CD4-positive, alpha-beta T cell (primary cell): ENCODE measurements at places on chromosomes 1 and 21.
A peak's percentile ranks its signal among the peaks of the same experiment; 100 is the strongest.

- DNase-seq: no peak
These were observed 291.1 kb downstream of the USP25 start for GRCh38 chr21:16020878-16021277.

- no peak for DNase-seq
These were observed at the start of gene MTMR11 for GRCh38 chr1:149936170-149936991. TSS of gene MTMR11 (minus strand) at chr1:149936879. CDS start at chr1:149936647, 232 bp downstream.

- DNase-seq: no peak
These were observed 5.0 kb upstream of the CLCA4 start for GRCh38 chr1:86541859-86542258.

DNA sequence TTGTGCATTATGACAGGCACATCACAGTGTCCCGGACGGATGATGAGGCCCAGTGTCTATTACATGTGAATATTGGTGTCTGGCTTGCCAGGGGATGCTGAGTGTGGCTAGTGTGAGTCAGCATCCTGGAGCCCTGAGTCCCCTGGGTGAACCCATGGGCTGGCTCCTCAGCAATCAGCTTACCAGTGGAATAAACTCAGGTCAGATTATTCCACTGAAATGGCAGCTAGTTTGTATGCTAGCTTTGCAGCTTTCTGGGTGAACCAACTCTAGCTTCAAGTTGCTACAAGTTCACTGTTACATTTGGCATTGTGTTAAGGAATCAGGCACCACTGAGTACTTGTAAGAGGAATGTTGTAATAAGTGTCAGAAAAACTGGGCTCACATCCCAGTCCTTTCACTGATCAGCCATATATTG, 23.9 kb upstream of the RPTN start:
- no peak for DNase-seq

- no peak for DNase-seq
These were observed 49.4 kb downstream of the ADCY10 start for GRCh38 chr1:167864392-167865032.

- no peak for DNase-seq
These were observed 14.8 kb downstream of the ADORA3 start for GRCh38 chr1:111488669-111489068.

GRCh38 chr21:15192243-15192642, 127.4 kb upstream of the NRIP1 start:
- DNase-seq: no peak

GRCh38 chr1:8962812-8963530, 17.3 kb downstream of the CA6 start:
- peak; percentile 17 for DNase-seq

DNA sequence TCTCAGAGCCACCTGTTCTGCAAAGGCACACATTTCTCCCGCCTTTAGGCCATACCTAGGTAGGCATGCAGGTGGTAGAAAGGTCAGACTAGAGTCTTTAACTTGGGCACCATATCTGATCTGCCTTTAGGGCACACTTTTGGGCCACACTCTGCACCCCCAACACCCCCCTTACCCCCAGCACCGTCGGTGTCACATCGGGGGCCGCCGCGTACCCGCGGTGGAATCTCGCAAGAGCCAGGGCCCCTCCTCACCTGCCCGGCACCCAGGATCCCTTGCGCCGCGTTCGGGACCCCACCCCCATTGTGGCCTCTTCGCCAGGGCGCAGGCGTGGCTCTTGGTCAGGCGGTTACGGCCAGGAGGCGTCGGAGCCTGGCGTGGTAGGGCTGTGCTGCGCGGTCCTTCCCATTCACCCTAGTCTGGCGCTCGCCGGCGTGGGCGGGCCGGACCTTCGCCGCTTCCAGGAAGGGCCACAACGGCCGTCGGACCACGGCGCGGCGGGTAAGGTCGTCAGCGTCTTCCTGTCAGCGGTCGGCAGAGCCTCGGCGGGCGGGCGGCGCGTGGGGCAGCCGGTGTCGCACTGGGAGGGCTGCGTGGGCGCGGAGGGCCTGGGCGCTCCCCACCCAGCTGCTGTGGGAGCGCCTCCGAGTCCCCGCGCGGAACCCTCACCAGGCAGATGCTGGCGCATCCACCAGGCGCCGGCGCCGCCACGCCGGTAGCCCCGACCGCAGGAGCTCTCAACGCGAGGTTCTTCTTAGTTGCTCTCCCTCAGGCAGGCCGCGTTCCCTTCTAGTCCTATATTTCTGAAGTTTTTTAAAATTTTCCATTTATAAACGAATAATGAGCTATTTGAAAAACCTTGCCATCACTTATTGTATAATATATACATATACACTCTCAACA, at the start of gene DNAH14:
TSS of gene DNAH14 (plus strand) at position 341 of the 903 bp plus-strand sequence. CDS start 23,028 bp downstream, outside the sequence.
- no peak for DNase-seq
